ENCODE measurements at places on chromosomes 16 and 17.

DNA sequence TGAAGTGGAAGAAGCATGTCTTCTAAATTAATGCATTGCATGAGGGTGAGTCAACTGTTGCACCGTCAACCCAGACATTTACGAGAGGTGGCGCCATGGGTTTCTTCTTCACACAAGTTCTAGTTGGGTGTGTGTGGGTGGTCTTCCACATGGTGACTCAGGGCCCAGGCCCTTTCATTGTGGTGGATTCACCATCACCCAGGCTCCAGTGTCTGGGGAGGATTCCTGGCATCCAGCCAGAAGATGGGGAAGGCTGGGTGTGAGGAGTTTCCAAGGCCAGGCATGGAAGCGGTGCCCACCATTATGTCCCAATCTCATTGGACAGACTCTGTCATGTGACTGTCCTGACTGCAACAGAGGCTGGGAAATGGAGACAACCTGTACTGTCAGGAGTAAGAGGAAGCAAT, 21.4 kb upstream of the JPH3 start:
- DNase-seq = no peak

DNA sequence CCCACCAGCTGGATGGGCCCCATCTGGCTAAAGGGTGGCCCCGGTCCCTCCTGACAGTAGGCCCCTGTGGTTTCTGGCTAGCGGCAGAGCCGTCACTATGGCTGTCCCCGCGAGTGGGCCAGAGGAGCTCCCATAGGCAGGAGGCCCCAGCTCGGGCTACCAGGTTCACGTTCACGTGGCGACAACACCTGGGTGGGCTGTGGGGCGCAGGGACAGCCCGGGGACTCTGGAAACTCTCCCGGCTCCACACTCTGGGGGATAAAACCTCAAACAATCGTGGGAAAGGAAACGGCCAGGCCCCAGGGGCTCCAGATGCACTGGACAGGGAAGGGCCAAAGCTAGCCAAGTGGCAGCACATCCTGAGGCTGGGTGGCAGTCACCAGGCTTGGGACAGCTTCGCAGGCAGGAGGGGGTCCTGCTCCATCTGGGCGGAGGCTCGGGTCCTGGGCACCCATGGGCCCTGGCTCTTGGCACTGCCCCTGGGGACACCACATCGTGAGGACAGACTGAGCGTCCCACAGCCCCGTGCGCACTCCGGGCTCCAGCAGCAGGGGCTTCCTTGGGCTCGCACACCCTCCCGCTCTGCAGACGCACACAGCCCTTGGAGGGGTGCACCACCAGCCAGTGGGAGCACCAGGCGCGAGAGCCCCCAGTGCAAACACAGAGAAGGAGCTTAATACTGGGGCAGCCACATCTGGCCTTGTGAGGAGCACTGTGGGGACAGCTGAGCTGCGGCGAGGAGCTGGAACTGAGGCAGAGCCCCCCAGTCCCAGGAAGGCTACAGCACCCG, 4.4 kb downstream of the RNF166 start:
- DNase-seq = no peak

DNA sequence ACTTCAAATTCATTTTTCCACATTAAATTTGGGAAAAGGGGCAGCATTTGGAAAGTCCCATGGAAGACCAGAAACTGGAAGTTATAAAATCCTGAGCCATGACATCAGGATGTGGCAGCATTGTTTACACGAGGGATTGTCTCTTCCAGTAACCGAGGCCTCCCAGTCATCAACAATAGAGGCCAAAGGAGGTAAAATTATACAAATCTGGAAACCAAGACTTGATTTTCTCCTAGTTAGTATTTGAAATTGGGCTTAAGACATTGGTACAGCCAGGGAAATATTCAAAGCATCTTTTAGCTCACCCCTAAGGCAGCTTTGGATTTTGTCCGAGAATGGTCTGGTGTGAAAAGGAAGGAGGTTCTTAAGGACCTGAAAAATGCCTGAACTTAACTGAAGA, 251.6 kb upstream of the FOXF1 start:
- DNase-seq = no peak

GRCh38 chr17:57724026-57724728, 20.9 kb downstream of the CCDC182 start:
- DNase-seq = no peak

GRCh38 chr17:31294820-31295488, 2.1 kb downstream of the OMG start:
- no peak for DNase-seq

DNA sequence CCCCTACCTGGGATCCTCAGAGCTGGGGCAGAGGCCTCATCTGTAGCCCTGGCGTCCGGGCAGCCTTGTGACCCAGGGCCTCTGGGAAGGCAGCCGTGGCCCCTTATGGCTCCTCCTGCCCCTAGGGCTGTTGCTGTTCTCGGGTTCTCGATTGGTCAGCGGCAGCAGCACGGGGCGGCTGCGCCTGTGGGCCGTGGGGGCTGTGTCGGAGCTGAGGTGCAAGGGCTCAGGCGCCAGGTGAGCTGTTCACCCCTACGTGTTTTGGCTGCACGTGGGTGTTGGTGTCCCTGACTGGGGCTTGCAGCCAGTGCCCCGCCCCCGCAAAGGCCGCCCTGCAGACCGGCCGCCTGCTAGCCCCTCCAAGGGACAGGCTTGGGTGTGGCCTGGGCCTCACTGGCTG, 5.8 kb upstream of the RHOT2 start:
- DNase-seq = no peak

DNA sequence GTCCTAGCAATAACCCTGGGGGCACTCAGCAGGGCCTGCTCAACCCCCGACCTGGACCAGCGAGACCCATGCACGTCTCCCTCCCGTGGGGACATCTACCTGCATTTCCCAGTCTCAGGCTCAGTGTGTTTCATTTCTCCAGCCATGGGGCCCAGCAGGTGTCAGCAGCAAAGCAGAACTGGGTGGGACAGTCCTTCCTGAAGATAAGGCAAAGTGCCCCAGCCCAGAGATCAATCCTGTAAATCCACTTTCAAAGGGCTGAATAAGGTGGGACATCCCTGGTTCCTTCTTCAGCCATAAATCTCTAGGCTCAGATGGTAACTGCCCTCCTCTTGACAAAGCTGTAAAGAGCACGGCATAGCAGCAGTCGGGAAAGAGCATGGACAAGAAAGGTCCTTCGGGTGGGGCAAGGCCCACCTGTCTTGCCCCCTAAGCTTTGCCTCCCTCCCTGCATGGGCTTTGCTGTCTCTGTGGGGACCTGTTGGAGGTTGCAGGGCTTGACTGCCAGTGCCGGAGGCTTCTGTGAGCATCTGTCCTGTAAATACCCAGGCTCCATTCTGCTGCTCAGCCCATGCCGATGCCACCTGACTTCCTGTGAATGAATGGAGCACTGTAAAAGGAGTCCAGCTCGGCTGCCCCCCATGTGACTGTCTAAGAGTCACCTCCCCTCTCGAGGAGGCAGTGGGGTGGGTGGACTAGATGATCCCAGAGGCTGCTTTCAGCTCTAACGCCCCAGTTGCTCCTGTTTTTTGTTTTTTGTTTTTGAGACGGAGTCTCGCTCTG, 84.8 kb upstream of the TBC1D3K start:
- DNase-seq = no peak

DNA sequence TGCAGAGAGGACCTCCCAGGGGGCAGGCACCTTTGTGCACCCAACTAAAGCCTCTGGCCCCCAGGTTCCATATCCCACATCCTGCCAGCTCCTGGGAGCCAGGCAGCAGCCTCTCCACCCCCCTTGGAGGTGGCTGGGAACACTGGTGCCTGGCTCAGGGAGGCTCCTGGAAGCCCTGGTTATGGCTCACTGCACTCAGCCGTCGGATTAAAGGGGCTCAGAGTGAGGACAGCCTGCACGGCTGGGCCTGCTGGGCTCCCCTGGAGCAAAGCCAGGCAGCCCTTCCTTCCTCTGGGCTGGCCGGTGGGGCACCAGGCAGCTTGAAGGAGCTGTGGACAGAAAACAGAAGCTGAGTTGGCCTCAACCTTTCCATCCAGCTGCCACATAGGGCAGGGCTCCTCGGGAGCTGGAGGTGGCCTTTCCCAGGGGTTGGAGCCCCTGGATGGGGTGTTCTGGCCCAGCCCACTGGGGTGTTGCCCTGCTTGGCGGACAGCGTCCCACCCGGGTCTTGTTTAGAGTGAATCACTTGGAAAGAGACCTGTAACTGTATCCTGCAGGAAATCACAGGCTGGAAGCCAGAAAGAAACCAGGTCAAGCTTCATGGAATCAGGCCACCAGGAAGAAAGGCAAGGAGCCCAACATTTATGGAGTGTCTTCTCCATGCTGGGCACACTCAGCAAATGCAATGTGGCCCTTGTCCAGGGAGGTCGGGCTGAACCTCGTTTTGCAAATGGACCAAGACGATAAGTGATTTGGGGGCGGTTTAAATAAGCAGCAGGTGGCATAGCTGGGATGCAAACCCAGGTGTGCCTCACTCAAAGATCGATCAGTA, 253.3 kb downstream of the SOX9 start:
- DNase-seq = peak; percentile 50

DNA sequence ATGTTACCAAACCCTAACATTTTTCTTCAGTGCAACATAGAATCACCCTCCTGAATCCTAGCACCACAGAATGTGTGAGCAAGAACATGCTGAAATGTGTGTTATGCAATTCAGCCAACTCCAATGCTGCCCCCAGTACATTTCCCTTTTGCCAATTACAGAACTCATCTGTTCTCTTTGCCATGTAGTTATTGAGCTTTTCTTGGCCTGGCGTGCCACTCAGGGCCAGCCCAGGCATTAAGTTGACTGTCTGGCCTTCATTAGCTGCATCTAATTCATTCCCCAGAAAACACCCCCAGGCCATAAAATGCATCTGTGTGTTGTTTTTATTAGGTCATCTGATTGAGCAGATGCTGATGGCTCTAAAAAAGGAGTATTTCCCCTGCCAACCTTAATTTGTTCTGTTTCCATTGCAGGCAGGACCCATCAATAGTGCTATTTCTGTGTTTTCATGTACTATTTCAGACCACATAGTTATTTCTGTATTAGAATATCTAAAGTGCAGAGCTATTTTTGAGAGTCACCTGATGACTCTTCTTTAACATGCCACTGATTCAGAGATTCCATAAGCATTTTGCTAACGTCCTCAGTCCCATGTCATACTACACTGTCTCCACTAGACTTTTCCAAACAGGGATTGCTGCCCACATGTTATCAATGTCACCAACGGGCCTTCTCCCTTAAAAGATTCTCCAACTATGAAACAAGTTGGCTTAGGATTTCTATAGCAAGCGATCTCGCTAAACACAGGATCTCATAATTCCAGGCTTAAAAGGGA, 969.7 kb downstream of the CDH11 start:
- DNase-seq = no peak

DNA sequence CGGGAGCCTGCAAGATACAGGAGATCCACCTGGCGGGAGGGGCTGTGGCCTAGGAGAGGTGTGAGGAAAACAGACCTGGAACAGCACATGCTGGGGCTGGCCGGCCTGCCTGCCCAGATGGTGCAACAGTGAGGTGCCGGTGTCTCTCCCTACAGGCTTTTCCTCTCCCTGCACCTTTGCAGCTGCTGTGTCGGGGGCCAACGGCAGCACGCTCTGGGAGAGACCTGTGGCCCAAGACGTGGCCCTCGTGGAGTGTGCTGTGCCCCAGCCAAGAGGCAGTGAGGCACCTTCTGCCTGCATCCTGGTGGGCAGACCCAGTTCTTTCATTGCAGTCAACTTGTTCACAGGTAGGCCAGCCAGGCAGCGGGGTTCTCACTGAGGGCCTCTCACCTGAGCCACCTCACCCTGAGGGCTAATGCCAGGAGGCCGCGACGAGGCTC, 15.9 kb downstream of the RGS11 start:
- no peak for DNase-seq

DNA sequence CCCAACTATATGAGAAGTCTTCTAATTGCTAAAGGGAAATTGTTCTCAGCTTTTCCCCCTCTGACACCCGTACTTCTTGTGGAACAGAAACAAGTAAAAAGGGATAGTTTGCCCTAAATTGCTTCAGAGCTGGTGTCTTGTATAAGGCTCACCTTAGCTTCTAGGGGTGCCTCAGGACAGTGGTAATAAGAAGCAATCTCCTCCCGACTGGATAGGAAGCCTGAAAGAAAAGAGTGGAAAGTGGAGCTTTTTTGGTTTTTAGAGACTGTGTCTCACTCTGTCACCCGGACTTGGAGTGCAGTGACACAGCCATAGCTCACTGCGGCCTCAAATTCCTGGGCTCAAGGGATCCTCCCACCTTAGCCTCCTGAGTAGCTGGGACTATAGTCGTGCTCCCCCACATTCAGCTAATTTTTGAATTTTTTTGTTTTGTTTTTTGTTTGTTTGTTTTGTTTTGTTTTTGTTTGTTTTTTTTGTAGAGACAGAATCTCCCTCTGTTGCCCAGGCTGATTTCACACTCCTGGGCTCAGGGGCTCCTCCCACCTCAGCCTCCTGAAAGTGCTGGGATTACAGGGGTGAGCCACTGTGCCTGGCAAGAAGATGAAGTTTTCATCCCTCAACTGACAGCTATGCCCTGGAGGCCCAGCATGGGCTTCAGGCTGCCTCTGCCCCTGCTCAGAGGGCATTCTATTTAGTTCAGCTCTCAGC, 3.4 kb downstream of the TAT start:
- no peak for DNase-seq

DNA sequence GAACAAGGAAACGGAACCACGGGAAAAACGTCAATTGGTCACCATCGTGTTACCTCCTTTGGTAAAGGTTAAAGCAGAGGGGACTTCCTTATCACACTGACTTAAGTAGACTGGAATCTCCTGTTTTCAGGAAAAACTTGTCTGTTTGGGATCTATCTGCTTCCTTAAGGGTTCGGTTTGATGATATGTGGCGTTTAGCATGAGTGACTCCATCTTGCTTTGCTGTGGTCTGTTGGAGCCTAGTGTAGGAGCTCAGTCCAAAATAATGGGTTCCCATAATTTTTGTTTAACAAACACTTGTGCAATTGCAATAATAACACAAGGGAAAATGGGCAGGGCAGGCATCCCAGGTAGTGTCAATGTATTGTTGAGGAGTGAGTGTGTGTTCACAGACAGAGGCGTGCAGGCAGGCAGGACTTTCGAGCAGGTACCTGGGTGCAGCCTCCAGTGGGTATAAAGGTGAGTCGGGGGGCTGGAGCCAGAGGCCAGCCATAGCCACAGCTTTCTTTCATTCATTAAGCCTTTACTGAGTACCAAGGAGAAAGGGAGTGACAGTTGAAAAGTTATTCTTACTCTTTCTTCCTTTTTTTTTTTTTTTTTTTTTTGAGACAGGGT, 4.3 kb upstream of the ENGASE start:
- no peak for DNase-seq

DNA sequence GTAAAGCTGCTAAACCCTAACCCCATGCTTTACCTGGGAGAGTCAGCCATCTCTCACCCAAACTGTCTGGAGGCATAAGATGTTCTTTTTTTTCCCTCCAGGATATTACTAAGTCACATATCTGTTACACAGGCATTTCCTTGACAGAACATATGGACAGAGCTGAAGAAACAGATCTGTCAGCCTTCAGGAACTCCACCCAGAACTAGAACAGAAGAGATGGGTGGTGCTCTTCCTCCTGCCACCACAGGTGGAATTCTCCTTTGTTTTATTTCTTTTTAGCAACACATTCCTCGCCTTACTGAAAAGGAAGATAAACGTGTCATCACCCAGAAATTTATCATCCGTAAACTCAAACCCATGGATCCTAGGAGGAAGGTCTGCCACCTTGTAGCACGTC, 8.8 kb downstream of the MYCBPAP start:
- no peak for DNase-seq
